Stimulated activated CD4-positive, alpha-beta T cell treated with anti-CD3 and anti-CD28 coated beads, Interleukin-2, amount 100 ng/mL, for 24 hours (primary cell): ENCODE measurements at places on chromosomes 6 and 20.

DNA sequence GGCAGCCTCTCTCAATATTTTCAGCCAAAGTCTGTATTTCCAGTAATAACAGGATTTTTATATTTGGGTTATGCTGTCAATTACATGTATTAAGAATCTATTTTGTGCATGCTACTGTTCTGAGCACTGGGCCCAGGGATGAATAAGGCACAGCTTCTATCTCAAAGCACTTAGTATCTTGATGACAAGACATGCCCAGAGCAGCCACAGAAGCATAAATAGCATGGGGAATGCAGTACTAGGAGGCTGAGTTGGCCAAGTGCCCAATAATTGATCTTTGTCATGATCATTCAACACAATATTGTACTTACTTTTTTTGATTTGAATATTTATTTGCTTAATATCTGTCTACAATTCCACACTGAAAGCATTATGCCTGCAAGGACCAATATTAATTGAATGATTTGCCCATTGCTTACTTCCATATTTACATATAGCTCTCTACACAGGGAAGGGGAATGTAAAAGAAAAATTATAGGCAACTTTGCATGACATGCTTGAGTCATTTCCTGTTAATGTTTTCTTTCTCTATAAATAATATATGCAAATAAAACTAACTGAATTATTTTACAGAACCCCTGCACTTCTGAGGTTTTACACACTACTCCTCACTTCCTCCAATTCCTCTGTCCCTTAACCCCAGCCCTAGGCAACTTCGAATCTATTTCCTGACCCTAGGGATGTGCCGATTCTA lies 298.9 kb upstream of the BMP2 start:
- no peak for DNase-seq

DNA sequence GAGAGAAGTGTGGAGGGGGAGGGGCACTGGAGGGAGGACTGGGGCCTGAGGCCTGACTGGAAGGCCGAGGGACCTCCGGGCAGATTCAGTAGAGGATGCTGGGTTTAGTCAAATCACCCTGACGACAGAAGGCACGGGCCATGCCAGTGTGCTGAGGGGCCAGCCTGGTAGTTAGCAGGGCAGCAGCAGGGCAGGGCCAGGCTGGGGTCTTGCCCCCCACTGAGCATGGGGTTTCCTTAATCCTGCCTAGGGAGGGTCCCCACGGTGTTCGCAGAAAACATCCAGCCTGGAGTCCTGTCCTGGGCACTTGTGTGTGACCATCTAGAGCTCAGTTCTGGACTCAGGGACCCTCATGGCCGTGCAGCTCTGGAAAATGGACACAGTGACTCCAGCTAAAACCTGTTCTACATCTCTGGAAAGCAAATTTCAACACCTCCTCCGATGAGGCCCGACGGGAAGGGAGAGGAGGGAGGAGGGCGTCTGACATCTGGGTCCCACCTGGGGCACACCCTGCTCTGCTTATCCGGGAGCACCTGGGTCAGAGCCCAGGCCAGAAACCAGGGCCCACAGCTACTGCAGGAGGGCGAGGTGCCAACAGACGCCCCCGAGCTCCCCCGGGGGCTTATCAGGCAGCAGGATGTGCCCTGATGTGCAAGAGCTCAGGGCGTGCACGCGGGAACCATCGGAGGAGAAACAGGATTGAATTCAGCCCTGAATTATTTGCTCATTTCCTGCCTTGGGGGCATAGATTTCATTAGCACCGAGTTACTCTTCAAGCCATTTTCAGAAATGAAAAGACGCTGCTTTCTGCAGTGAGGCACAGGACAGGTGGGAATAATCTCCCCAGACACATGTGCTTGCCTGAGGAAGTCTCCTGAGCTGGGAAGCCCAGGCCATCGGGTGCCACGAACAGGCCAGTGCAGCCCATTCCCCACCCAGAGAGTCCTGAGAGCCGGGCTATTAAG lies 78.0 kb upstream of the MPC1 start:
- no peak for DNase-seq

DNA sequence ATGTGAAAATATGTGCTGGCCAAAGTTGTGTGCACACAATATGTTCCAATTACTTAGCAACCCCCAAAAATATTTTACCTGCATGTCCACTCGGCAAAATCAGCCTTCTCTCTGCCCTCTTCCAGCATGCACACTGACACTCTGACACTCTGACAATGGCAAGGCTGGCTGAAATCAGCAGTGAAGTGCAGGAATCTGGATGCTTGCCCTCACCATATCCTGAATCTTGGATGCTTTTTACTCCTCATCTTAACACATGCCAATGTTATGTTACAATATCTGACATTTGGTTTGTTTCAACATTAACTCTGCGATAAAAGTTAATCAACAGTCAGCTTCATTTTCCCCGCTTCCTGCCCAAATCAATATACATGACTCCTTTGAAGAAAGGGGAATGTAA lies 203.2 kb downstream of the COL9A1 start:
- DNase-seq: no peak

DNA sequence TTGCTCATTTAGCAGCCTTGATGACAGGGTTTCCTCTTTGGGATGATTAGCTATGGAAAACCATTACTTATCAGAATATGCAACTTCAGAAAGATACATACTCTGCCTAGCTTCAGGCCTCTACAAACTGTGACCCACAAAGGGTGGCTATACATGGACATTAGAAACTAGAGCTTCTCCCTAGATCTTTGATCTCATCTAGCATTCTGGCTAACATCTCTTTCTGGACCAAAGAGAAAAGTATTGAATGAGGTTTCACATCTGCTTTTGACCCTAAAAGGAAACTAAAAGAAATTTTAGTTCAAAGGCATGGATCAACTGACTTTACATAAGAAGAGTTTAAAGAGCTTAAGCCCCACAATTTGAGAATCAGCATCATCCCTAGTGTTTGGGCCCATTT lies 12.4 kb upstream of the HMGN3 start:
- DNase-seq: no peak

DNA sequence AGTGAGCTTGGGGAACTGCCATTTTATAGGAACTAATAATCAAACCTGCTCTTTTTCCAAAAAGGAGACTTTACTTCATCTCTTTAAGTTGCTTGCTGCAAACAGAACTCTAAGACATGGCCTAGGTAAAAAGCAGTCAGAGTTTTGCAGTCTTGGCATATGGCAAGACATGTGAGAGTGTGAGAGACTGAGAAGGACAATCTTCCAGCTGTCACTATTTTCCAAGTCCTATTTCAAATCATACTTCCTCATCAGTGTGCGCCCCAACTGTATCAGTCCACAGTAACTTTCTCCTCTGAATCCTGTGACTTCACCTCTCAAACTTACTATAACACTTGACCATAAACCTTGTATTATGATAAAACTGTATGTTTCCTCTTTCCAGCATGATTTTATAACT lies 10.4 kb downstream of the CALHM6 start:
- no peak for DNase-seq

DNA sequence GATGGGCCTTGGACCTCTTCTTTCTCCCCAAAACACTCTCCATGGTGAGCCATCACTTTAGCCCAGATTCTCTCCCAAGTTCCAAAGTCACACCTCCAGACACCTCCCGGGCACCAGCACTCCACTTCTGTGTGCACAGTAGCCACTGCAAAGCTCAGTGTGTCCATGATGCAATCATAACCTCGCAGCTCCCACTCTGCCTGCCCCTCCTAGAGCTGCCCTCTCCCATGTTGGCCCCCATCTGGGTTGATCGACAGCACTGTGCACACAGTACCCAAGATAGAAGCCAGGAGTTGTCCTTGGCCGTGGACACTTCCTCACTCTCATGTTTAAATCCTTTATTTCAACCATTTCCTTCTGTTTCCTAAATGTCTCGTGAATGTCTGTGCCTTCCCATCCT lies 293.3 kb downstream of the PACRG start:
- no peak for DNase-seq

- DNase-seq: no peak
These were observed 115.3 kb downstream of the COL12A1 start for GRCh38 chr6:75090576-75090975.

DNA sequence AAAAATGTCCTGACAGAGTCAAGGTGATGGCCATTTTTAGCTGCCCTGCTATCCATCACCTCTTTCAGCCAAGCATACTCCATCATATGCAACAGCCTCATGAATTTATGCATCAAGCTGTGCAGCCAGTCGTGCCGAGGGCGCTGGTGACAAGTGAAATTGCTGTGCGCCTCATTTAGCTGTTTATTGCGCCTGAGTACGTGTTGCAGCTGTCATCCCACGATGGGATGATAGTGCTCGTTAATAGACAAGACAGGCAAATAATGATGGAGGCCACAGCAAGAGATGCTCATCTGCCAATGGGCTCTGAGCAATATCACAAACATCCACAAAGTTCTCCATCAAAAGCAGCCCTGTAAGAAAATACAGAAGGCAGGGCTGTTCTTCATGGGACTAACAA lies 562.3 kb upstream of the POU3F2 start:
- no peak for DNase-seq

DNA sequence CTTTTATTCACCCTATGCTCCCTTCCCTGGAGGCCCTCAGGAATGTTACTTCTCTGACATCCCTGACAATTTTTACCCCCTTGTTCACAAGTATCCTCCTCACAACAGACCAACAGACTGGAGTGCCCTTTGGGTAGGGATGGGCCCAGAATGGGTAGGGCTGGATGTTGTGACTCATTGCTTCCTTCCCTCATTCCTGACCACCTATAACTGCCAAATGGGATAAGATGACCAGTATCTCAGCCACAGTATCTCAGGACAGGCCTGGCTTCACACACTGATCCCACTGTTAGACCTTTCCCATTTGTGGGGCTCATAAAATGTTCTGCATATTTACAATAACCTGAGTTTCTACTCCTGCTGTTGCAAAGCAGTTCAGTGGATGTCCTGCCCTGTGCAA lies 223.0 kb upstream of the LRFN2 start:
- no peak for DNase-seq

DNA sequence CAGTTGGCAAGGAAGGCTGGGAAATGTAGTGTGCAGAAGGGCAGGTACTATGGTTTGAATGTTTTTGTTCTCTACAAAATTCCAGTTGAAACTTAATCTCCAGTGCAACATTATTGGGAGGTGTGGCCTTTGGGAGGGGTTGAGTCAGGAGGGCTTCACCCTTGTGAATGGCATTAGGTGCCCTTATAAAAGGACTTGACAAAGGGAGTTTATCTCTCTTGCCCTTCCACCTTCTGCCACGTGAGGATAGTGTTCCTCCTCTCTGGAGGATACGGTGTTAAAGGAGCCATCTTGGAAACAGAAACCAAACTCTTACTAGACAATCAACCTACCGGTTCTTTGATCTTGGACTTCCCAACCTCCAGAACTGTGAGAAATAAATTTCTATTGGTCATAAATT lies 82.2 kb upstream of the LRFN2 start:
- no peak for DNase-seq

GRCh38 chr6:12911427-12911826 lies 194.9 kb downstream of the PHACTR1 start:
- DNase-seq: no peak

DNA sequence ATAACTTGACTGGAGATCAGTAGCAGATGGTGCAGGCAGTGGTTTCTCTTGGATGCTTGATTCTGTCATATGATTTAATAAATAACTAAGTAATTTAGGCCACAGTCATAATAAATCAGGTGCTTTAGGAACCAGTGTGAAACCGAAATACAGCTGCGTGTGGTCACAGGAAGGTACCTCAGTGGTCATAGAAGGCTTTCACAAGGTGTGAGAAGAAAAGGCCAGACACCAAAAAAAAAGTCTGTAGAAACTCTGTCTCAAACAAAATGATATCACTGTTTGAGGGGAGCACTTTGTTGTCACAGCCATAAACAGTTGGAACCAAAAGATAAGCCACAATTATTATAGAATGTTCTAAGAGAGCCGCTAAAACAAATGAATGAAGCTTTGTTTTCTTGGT lies 56.5 kb downstream of the ARMC2 start:
- DNase-seq: no peak

DNA sequence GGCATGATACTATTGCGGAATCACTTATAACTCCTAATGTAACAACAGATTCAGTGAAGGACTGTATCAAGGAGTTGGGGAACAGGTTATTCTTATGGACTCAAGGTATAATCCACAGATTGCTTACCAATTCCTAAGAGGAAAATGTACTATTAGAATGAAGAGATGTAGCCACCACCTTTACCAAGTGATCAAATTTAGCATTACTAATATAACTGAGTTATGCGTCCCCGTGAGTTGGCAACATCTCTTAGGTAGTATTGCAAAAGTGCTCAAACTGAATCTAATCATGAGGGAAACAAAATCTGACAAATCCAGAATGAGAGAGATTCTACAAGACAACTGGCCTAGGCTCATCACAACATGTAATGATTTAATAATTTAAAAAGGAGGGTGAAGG lies 777 bp upstream of the SNRNP48 start:
- DNase-seq: no peak

GRCh38 chr20:2273634-2274302 lies 22.0 kb upstream of the TGM3 start:
- DNase-seq: no peak

DNA sequence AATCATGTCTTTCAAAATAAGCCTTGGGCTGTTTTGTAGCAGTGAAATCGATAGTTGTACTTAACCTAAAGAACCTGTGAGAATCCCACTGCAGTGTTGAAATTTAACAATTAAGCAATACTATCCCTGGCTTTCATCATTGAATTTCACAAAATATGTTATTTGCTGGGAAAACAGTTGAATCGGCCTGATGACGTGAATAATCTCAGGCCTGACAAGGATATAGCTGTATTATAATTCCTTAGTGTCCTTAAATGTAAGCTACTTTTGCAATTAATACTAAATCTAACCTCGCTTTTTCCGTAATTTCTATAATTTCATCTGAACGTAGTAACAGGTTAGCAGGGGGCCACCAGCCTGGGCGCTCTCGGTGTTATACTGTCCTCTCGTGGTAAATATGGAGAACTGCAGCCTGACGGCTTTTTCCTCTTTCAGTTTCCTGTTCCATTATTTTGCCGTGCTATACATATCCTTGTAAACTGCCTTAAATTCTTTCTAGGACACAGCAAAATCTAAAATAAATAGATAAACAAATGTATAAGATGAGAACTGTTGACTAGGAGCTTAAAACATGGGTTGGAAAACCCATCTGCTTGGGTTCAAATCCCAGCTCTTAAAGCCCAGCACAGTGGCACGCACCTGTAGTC lies 24.0 kb downstream of the MTFR2 start:
- DNase-seq: peak; percentile 57

DNA sequence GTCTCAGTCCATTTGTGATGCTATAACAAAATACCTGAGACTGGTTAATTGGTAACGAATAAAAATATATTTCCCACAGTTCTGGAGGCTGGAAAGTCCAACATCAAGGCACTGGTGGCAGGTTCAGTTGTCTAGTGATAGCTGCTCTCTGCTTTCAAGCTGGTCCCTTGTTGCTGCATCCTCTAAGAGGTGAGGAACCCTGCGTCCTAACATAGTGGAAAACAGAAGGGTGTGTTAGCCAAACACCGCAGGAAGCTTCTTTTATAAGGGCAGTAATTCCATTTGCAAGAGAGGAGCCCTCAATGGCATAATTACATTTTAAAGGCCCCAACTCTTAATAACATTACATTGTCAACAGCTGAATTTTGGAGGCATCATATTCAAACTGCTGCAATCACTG lies 372.7 kb downstream of the ADGRB3 start:
- DNase-seq: no peak

GRCh38 chr20:41734506-41734945 lies 116.3 kb upstream of the CHD6 start:
- peak; percentile 31 for DNase-seq

GRCh38 chr6:77454386-77454785 lies 8.9 kb downstream of the HTR1B start:
- no peak for DNase-seq
